ENCODE measurements at places on chromosomes 12 and 14.

GRCh38 chr12:123410041-123410412 lies 26.1 kb downstream of the KMT5A start:
- DNase-seq = no peak

GRCh38 chr12:16530268-16530850 lies 75.6 kb downstream of the LMO3 start:
- DNase-seq = peak; percentile 34

GRCh38 chr12:95703986-95704385 lies 86.6 kb downstream of the NTN4 start:
- DNase-seq = no peak

DNA sequence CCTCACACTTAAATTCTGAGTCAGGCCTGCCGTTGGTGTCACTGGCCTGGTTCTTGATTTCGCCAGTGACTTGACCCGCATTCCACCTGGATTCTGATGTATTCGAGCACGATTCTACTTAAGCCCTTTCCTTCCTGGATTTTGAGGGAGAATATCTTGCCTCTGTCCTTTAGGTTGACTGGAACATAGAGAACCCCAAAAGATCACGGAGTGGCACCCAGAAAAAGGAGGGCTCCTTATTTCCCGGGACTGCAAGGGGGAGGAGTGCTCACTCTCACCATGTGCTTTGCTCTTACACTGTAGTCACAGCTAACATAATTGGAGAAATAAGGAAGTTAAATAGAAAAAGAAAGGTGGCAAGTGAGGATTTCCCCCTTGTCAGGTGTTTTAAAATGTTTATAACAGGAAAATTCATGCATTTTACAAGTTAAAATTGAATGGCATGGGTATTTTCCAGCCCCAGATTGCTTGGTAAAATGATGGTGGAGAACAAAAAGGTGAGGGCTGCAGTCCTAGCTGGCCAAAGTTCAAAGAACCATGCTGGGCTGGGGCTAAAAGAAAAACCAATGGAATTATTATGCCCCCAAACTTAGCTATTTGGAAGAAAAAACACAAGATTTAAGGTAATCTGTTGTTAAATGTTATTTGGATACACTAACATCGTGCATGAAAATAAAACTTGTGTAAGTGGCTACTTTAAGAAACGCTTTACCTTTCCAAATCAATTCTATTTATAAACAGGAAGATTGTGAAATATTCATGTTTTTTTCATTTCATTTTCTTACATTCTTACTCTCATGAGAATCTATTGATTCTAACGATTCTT lies 8.9 kb downstream of the FOXA1 start:
- DNase-seq = no peak

- no peak for DNase-seq
These were observed 48.5 kb downstream of the BAZ2A start for GRCh38 chr12:56581418-56582145.

DNA sequence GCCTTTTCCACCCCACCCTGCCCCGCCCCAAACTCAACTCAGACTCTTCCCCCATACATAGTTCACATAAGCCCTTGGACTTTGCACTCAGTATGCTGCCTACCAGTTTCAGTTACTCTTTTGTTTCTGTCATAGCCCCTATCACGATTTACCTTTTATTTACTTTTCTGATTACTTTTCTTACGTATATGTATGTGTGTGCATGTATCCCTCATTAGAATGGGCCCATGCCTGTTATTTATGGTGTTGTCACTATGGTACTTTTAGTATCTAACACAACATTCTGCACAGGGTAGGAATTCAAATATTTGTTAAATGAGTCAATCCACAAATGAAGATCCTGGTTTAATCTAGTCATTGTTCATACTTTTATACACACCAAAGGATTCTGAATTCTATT lies 16.5 kb upstream of the LUM start:
- no peak for DNase-seq

DNA sequence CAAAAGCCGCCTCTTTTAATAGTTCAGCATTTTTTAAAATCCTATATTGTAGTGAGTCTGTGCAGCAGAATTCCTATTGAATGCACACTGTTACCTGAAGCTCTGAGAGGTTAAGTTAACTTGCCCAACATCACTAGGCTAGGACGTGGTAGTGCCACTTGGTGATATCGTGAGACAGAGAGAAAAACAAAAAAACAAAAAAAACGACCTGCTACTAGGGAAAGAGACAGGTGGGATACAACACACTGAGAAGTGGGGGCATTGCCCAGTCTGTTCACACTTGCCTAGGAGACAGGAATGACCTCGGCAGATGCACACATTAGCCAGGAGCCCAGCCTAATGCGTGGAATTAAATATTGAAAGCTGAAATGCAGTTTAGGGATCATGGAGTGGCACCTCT lies 129.7 kb upstream of the CCND2 start:
- no peak for DNase-seq

- DNase-seq = peak; percentile 46
These were observed 41.3 kb upstream of the RNU6-8 start for GRCh38 chr14:32244404-32244803.

GRCh38 chr12:115380546-115381120 lies 696.7 kb upstream of the TBX3 start:
- DNase-seq = no peak

DNA sequence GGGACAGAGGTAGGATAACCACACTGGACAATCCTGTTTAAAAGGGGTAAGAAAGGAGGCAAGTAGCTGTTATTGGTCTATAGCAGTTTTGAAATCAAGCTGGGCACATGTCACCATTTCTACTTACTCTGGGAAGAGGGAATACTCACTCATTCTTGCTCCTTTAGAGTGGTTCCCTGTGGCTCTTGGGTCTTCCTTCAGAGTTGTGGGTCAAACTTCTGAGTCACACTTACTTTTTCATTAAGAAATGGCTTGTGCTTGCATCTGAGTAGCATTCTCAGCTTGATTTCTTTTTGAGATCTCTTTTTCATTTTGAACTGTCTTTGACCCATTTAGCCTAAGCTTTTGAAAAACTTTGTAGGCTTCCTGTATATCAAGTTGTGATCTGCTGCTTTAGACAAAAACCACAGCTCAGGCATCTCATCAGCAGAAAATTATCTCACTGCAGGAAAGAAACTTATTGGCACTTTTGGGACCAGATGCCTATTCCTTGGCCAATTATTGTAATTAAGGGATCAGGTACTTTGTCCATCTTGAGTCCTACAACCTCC lies 122.2 kb downstream of the AEBP2 start:
- DNase-seq = no peak

- DNase-seq = no peak
These were observed 873 bp upstream of the GSC start for GRCh38 chr14:94770815-94771157.

DNA sequence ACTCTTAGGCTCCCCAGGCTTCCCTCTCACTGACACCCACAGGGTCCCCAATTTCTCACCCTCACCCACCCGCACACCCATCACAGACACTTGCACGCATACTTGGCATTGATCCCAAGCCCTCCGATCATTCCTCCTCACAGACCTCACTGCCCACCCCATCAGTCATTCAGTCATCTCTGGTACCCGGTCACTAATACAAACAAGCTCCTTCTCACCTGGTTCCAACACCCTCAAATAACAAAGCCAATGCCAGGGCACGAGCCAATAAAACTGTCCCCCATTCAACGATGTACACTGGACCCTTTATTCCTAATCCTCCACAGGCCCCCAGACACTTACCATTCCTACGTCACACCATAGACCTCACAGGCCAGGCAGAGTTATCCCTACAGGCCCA lies 2.3 kb downstream of the ZNF605 start:
- no peak for DNase-seq

DNA sequence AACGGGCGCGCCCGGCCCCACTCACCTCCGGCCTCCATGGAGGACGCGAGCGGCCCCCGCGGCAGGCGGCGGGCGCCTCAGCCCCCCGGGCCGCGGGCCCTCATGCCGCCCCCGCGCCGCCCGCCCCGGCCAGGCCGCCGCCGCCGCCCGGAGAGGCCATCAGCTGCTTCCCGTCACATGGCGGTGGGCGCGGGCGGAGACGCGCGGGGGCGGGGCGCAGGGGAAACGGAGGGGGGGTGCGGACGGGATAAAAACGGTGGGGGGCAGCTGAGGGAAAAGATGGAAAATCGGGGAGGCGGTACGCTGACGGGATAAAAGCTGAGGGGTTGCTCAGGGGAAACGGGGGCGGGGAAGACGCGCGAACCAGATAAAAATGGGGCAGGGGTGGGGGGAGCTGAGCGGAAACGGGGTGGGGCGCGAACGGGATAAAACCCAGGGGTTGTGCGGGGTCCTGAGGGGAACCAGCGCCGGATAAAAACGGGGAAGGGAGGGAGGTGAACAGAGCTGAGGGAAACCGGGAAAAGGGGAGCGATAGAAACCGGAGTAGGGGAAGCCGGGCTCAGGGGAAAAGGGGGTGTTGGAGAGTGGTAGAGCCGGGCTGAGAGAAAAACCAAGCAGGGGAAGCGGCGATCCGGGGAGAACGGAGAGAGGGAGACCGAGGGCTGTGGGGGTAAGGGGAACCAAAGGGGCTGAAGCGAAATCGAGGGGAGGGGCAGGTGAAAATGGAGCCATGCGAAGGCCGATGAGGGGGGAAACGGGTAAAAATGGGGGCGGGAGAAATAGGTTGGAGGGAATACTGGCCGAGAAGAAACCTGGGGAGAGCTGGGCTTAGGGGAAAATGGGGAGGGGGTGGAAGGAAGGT lies at the start of gene WSB2:
WSB2 (minus strand) TSS at position 169 of the 862 bp plus-strand sequence; CDS start at position 38, 131 bp downstream.
- peak; percentile 64 for DNase-seq

DNA sequence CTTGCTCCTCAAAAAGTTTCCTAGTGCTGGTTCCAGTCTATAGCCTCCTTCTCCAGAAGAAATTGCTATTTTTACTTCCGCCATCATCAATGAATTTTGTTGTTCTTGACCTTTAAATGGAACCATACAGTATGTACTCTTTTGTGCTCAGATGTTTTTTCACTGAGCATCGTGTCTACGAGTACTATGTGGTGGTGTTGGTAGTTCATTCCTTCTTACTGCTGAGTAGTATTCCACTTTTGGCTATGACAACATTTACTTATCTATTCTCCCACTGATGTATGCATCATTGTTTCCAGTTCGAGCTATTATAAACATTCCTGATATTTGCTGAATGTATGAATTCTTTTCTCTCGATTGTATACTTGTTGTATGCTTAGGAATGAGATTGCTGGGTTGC lies 28.6 kb downstream of the SLC2A14 start:
- DNase-seq = no peak

DNA sequence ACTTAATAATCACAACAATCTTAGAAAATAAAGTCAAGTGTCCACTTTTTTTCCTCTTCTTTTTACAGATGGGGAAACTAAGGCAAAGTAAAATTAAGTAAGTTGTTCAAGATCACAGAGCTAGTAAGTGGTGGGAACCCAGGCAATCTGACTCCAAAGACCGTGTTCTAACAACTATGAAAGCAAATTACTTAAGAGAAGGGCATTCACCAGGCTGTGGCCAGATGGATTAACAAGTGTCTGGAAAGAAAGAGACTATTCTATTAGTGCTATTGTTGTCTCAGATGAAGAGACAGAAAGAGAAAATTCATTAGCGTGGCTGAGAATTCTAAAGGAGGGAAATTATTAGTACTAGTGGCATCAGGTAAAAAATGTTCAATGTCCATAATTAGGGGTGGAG lies 48.5 kb downstream of the FGD6 start:
- no peak for DNase-seq

DNA sequence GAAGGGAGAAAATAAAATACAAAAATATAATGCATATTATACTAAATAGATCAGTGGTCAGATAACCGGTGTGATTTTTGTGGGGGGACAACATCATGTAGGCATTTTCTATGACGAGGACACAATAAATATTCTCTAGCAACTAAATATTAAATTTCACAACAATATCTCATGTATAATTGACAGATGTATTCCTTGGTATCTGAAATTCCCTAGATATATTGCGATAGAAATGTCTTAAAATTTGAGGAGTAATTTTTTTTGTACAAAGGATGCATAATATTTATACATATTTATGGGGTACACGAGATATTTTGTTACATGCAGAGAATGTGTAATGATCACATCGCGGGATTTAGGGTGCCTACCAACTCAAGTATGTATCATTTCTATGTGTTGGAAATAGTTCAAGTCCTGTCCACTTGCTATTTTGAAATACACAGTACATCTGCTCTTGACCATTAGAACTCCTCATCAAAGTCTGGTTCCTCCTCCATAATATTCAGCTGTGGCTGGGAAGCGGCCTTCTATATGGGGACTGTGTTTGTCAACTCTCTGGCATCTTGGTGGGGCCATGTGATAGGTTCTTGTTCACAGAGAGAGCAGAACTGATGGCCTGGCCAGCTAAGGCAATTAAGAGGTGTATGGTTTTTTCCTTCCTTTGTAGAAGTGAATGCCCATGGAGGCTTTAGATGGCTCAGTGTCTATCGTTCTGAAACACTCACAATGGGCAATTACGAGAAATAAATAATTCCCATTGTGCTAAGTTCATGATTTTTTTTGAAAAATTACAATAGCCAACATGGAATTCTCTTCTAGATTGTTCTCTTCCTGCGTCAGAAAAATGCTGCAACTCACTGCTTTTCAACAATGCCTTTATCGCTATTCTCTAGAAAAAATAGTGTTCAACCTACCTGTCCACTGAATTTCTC lies 8.8 kb downstream of the A2M start:
- no peak for DNase-seq

DNA sequence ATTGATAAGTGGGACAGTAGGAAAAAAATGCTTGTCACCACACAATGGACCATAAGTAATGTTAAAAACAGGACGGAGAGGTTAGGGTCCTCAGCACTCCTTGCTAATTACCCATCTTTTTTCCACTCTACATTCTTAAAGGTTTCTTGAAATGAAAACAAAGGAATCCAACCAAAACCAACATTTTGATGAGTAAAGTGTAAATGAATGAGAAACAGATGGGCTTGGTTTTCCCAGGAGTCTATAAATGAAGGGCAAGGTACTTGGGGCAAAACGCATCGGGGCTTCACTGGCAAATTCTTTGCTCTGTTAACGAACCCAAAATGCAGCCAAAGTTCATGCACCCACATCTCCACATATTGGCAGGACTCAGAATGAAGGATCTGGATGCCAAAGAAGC lies 129.2 kb upstream of the BMP4 start:
- no peak for DNase-seq

- no peak for DNase-seq
These were observed 113.6 kb downstream of the PIWIL1 start for GRCh38 chr12:130451001-130451930.

DNA sequence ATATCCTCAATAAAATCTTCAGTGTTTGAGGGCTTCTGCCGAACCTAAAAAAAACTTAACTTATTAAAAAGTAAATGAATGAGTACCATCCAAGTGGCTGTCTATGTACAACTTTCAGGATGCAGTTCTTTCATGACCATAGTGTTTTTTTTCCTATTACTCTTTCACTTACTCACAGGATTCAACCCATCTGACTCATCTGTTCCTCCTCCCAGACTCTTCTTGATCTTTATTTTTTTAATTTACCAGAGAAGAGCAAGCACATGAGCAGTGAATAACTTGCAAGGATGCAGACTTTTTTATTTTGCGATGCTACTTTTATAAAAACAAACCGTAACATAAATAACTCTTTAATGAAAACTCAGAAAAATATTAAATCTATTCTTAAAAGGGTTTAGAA lies 24.5 kb downstream of the RECQL start:
- no peak for DNase-seq

DNA sequence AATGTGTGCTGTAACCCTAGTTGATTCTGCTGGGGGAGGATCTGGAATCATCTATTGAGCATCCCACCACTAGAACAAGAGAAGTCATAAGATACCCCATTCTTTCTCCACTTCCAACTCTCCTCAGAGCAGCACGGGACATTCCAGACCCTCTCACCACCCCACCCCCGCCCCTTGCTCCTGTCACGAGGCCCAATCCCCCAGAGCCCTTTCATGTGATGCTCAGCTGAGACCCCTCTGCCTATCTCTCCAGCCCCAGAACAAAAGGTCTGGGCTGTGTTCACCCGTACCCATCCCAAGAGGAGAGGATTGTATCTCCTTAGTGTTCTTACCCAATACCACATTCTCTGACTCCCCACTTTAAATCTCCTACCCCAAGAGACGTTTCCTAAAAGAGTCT lies 602 bp downstream of the PMEL start:
- no peak for DNase-seq
